A549 treated with RU486 at 1 μM for 4 hours (cell line): ENCODE measurements at places on chromosomes 6 and 20. TPM values are rescaled to one million over a fixed set of nuclear protein-coding genes. Genes with fewer than 3 reads are reported as not detected.

STMND1 gene
- not detected in 5 replicates for total RNA-seq

MRAP2 gene
- total RNA-seq, result 1.1 to 1.7 TPM (median 1.3 TPM) in 5 replicates

HAO1 gene
- not detected in 5 replicates for total RNA-seq

FAM162B gene
- 0.15 to 0.22 TPM in 2 of 5 replicates, not detected in the others for total RNA-seq

TTK gene
- total RNA-seq, result 7.7 to 23.1 TPM (median 20.0 TPM) in 5 replicates

SLC22A1 gene
- total RNA-seq, result 1.6 to 2.5 TPM (median 1.7 TPM) in 5 replicates

CBLN4 gene
- not detected in 5 replicates for total RNA-seq

IL17F gene
- total RNA-seq, result not detected in 5 replicates

LAMA4 gene
- total RNA-seq, result 1.7 to 2.4 TPM (median 1.9 TPM) in 5 replicates

EBF4 gene
- total RNA-seq, result 2.4 to 3.0 TPM (median 2.7 TPM) in 5 replicates

SLC22A3 gene
- 25.9 to 39.8 TPM (median 36.8 TPM) in 5 replicates for total RNA-seq

PLAGL1 gene
- 6.6 to 10.4 TPM (median 7.6 TPM) in 5 replicates for total RNA-seq

LY6G6D gene
- total RNA-seq, result not detected in 5 replicates

CLVS2 gene
- 0.05 to 0.13 TPM (median 0.11 TPM) in 4 of 5 replicates, not detected in the other for total RNA-seq

OLIG3 gene
- total RNA-seq, result not detected in 5 replicates

MKKS gene
- total RNA-seq, result 16.3 to 21.3 TPM (median 20.5 TPM) in 5 replicates

TLDC2 gene
- not detected in 5 replicates for total RNA-seq

TSHZ2 gene
- not detected in 5 replicates for total RNA-seq

COL21A1 gene
- total RNA-seq, result 0.43 to 1.5 TPM (median 0.72 TPM) in 5 replicates

HFE gene
- total RNA-seq, result 8.9 to 13.3 TPM (median 12.2 TPM) in 5 replicates

CD93 gene
- total RNA-seq, result not detected in 5 replicates

ANKRD66 gene
- not detected in 5 replicates for total RNA-seq

GNMT gene
- total RNA-seq, result 0.18 to 0.24 TPM (median 0.19 TPM) in 3 of 5 replicates, not detected in the others

ZBTB22 gene
- 2.8 to 4.1 TPM (median 3.2 TPM) in 5 replicates for total RNA-seq

TSPO2 gene
- not detected in 5 replicates for total RNA-seq

C20orf204 gene
- 0.30 to 0.54 TPM (median 0.35 TPM) in 5 replicates for total RNA-seq

PTCHD4 gene
- 0.03 to 0.15 TPM (median 0.08 TPM) in 4 of 5 replicates, not detected in the other for total RNA-seq

CST4 gene
- not detected in 5 replicates for total RNA-seq

ELOVL4 gene
- 1.2 to 1.9 TPM (median 1.6 TPM) in 5 replicates for total RNA-seq

TMEM170B gene
- total RNA-seq, result 0.17 to 0.87 TPM (median 0.80 TPM) in 5 replicates

TP53TG5 gene
- not detected in 5 replicates for total RNA-seq

PI16 gene
- not detected in 5 replicates for total RNA-seq

ARFGEF3 gene
- total RNA-seq, result 0.33 to 0.61 TPM (median 0.56 TPM) in 5 replicates

SAMHD1 gene
- total RNA-seq, result 6.4 to 8.3 TPM (median 6.7 TPM) in 5 replicates

RIPPLY2 gene
- total RNA-seq, result 0.46 to 0.91 TPM (median 0.84 TPM) in 3 of 5 replicates, not detected in the others

DDO gene
- total RNA-seq, result 0.07 to 0.12 TPM (median 0.09 TPM) in 3 of 5 replicates, not detected in the others

TCP11 gene
- total RNA-seq, result not detected in 5 replicates

TBC1D22B gene
- 5.5 to 6.3 TPM (median 6.3 TPM) in 5 replicates for total RNA-seq

MYBL2 gene
- total RNA-seq, result 77.9 to 92.0 TPM (median 80.1 TPM) in 5 replicates

CLPSL1 gene
- not detected in 5 replicates for total RNA-seq

SOX4 gene
- total RNA-seq, result 7.6 to 15.7 TPM (median 14.1 TPM) in 5 replicates

RNF217 gene
- total RNA-seq, result 4.9 to 9.5 TPM (median 6.8 TPM) in 5 replicates

TRAPPC3L gene
- total RNA-seq, result not detected in 5 replicates

WFDC5 gene
- total RNA-seq, result not detected in 5 replicates

SIRPD gene
- not detected in 5 replicates for total RNA-seq

BAK1 gene
- total RNA-seq, result 31.0 to 41.1 TPM (median 37.1 TPM) in 5 replicates

R3HDML gene
- total RNA-seq, result 0.14 to 0.40 TPM (median 0.32 TPM) in 5 replicates

CCN6 gene
- total RNA-seq, result not detected in 5 replicates

SMOC2 gene
- not detected in 5 replicates for total RNA-seq

HLA-DRA gene
- total RNA-seq, result not detected in 5 replicates
